ENCODE measurements at places on chromosomes 5 and 9.

GRCh38 chr5:75566710-75567309, 44.4 kb upstream of the ANKDD1B start:
- ATAC-seq, result peak; percentile 96

DNA sequence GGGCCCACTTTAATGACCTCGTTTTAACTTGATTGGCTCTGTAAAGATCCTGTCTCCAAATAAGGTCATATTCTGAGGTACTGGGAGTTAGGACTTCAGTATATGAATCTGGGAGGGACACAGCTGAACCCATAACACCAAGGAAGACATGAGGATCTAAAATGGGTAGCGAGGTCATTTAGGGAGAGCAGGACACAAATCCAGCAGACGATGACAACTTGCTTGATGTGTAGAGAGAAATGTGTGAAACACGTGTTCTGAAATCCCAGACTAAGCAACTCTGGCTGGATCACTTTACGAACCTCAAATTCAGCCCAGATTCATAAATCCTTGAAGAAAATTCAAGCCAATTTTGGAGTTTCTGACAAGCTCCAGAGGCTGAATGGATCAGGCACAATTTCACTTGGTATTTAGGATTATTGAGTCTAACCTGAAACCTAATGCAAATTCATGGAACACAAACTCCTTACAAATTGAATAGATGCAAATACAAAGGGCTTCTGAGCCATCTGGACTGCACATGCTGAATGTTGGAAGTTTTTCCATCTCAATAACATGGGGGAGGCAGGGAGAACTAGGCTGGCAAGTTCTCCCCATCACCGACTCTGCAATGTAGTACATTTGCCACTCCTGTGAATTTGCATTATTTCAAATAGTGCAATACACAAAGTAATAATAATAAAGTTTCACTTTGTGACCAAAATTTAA, 74.0 kb upstream of the SLC30A5 start:
- ATAC-seq, result no peak

DNA sequence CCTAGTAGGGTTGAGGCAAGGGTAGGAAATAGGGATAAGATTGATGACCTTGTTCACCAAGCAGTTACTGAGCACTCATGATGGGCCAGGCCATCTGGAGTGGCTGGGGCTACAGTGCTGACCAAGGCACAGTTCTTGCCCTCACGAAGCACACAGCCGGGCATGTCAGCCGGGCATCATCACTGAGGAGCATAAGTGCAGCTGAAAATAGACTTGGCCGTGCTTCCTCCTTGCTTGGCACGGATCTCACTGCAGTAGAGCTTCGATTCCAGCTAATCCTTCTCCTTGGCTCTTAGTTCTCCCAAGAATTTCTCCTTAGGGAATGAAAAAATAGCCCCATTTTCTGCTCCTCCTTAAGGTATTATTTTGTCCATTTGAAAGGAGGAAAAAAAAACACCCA, 116.6 kb downstream of the NMUR2 start:
- ATAC-seq, result no peak

DNA sequence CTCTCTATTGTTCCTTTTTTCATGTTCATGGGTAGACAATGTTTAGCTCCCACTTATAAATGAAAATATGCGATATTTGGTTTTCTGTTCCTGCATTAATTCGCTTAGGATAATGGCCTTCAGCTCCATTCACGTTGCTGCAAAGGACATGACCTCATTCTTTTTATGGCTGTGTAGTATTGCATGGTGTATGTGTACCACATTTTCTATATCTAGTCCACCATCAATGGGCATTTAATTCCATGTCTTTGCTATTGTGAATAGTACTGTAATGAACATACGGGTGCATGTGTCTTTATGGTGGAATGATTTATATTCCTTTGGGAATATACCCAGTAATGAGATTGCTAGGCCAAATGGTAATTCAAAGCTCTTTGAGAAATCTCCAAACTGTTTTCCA, 392.0 kb downstream of the EFNA5 start:
- ATAC-seq, result no peak

DNA sequence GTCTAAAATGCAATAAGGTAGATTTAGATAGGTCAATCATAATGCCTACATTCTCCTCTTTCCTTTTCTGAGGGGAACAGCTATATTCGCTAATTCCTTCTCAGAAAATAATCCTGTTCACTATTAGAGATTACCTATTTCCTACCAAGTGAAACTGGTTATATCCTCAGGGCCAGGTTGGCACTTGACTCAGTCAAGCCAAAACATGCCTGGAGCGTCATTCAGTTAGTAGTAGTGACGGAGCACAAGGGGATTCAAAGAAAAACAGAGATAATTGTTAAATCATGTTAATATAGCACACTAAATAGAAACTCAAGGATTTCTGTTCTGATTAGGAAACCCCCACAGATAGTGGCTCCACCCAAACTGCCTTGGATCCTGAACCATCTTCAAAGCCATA, 515.4 kb upstream of the PTPRD start:
- ATAC-seq, result no peak

GRCh38 chr9:123174887-123175518, 93.4 kb downstream of the STRBP start:
- peak; percentile 96 for ATAC-seq

All from stimulated activated memory B cell treated with anti-CD40 and anti-IgM and Interleukin-4, amounts not matched to agents 10 μg/mL and 1 μg/mL and 100 μg/mL, for 72 hours (primary cell).